Stimulated activated CD4-positive, alpha-beta T cell treated with anti-CD3 and anti-CD28 coated beads, Interleukin-1b, Interleukin-23, amount 100 ng/mL, for 48 hours (primary cell): ENCODE measurements at places on chromosomes 7 and 10.
A peak's percentile ranks its signal among the peaks of the same experiment; 100 is the strongest.

DNA sequence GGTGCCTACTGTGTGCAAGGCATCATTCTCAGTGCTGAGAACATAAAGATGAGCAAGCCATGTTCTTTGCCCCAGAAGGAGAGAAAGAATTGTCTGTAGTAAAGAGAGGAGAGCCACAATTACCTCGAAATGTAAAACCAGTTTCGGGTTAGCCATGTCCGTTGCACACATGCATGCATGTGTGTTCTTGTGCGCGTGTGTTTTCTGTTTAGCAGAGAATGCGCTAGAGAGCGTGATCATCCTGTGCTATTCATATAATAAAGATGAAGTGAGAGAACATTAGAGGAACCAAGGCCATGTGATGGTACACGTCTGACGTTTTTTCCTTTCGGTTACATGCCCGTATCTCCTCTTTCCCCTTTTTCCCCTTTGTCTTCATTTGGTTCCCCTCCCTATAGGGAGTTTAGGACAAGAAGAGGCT lies 158.2 kb downstream of the CELF2 start:
- no peak for DNase-seq

- DNase-seq, result no peak
Observed at GRCh38 chr7:105655500-105656380, 74.4 kb upstream of the EFCAB10 start.

GRCh38 chr10:124611738-124612137 lies 132.4 kb downstream of the FAM53B start:
- peak; percentile 18 for DNase-seq

DNA sequence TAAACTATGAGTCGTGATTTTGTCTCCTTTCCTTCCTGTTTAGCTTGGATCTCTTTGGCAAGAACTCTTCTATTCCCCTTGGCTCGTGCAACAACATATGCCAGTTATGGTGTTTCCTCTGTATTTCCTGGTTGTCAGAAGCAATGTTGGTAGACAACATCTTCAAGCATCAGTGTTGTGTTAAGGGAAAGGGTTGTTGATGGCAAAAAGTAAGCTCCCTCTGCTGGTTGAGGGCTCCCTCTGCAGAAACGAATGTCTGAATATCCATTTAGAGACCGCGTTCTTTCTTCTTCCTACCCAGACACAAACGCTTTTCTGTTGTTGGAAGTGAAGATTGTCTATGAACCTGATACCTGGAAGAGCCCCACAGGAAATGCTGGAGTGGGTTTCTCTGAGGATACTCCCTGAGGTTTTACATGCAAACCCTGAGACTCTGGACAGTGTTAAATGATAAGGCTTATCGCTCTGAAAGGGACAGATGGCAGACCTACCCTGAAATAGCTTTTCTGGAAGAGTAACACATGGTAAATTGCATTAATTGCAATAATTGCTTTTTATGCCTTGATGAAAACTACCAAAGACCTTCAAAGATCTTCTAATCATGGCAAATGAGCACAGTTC lies 23.5 kb upstream of the C1QL3 start:
- no peak for DNase-seq

DNA sequence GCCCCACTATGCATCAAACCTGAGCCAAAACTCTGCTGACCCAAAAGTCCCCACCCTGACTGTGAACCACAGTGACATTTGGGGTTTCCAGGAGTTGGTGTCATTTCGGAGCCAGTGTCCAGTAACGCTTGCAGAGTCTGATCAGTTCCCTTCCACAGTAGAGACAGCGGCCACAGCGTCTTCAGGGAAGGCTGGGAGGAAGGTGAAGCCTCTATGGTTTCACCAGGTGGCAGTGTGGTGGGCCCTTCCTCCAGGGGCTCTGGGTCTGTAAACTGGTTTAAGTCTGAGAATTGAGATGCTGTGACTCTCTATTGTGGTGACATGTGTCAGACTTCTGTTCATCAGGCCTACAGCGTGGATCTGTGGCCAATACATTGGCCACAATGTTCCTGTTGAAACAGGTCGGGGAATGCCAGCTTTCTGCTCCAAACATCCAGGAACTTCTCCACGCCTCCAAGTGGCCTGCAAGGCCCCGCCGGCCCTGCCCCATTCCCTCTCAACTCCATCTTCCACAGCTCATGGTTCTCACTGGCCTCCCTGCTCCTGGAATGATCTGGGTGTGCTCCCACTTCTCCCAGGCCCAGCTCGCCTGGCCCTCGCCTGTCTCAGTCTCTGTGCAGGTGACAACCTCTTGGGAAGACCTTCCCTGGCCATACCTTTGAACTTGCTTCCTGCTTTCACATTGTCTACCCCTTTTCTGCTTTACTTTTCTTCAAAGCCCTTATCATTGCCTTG lies 124.5 kb upstream of the FAM20C start:
- DNase-seq, result no peak

DNA sequence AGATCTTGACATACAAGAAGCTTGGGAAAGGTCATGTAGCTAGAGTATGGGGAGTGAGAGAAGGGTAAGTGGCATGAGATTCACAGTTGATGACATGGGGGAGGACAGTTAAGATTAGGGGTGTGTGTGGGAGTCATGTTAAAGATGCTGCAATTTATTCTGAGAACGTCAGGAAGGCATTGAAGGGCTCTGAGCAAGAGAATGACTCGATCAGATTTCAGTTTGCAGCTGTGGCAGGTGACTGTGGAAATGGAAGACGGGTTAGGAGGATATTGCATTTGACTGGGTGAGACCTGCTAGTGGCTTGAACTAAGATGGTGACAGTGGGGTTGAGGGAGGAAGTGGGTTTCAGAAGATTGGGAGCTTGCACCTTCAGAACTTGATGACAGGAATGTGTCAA lies 5.6 kb downstream of the CDC123 start:
- peak; percentile 30 for DNase-seq

DNA sequence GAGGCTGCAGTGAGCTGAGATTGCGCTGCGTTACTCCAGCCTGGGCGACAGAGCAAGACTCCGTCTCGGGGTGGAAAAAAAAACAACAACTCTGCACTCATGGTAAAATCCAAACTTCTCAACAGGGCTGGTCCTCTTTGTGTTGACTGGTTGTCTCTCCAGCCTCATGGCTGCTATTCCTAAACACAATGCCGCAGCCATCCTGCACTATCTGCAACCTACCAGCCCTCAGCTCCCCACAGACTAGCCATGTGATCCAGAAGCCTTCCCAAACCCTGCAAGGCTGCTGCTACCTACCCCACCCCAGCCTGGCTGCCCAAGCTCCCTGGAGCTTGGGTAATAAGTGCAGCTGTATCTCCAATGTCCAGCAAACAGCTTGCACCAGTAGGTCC lies 11.7 kb downstream of the ZYX start:
- DNase-seq, result no peak

GRCh38 chr10:541750-542371 lies 147.6 kb downstream of the DIP2C start:
- no peak for DNase-seq

DNA sequence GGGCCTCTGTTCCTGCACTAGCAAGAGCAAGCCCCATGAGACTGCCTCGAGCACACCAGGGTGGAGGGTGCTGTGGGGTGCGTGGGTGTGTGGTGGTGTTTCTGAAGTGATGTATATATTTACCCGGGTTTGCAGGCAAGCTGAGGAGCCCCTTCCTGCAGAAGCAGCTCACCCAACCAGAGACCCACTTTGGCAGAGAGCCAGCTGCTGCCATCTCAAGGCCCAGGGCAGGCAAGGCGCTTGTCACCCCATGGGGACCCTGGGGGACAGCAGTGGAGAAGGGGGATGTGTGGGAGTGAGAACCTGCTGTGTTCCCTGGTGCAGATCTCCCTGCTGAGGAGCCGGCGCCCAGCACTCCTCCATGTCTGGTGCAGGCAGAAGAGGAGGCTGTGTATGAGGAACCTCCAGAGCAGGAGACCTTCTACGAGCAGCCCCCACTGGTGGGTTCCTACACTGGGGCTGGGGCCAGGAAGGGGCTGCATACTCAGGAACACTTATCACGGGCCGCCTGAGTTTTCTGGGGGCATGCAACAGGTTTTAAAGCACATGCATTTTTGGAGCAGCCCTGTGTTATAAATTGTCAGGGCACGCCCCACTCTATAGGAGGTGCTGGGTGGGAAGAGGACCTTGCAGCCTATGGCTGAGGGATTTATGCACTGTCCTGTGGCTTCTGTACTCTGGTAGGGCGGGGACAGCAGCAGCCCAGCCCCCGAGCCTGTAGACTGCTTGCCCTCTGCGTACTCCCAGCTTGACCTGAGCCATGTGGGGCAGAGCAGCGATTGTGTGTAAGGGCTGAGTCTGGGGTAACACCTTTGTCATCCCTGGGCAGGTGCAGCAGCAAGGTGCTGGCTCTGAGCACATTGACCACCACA lies 5.9 kb downstream of the PGAM2 start:
- DNase-seq, result no peak

DNA sequence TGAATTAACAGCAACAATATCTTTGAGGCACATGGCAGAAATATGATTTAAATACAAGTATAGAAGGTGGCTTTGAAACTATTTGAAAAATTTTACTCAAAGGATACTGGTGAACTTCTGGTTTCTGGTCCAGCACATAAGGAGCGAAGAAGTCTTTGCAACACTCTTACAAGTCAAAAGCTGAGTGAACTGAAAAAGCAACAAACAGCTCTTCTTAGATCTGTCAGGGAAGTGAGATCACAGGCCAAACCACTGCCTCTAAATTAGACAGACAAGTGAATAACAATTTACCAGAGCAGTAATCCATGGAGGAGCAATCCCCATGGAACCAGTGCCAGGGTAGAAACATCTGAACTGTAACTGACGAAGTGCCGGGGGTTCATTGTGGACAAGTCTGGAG lies 9.6 kb upstream of the VWC2 start:
- no peak for DNase-seq

GRCh38 chr7:94243066-94243711 lies 151.5 kb upstream of the COL1A2 start:
- no peak for DNase-seq

DNA sequence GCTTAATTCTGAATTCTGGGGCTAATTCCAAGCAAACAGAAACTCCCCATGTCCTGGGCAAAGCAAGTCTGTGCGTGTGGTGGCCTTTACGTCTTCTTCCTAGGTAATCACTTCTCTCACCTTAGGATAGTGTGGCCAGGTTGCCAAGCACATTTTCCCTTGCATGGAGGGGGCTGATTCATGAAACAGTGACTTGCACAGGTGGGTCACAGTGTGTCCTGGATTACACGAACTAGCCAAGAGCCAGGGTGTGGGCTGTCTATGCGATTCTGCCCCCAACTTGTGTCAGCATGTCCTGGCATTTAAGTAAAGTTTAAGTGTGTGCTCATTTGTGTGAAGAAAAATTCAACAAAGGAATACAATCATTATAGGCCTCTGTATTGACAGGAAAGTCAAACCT lies 18.5 kb upstream of the SEM1 start:
- no peak for DNase-seq

- DNase-seq, result no peak
Observed at GRCh38 chr10:22986771-22987542, 59.1 kb downstream of the ARMC3 start.

DNA sequence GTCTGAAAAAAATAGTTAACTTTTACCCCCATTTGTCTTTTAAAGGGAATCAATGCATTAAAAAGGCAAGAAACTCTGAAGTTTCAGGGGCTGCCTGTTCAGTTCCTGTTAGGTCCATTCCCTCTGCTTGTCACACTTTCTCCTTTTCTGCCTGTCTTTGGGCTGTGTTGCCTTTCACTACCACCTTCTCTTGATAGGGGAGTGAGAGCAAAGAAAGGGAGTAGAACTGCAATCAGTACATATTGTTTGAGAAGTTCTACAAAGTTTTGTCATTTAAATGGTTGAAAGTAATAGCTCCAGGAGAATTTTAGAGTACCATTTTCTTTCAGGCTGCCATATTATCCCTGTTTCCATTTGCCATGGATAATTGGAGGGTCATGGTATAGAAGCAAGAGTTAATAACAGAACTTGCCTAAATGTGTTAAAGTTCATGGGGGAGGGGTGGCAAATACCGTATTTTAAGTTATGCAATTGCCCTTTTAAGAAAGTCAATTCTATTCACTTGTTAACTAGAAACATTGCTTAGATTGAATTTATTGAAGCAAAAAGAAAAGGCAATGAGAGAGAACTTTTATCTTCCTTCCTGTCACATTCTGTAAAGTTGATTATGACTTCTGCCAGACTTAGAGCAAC lies 38.6 kb downstream of the MPLKIP start:
- DNase-seq, result no peak

DNA sequence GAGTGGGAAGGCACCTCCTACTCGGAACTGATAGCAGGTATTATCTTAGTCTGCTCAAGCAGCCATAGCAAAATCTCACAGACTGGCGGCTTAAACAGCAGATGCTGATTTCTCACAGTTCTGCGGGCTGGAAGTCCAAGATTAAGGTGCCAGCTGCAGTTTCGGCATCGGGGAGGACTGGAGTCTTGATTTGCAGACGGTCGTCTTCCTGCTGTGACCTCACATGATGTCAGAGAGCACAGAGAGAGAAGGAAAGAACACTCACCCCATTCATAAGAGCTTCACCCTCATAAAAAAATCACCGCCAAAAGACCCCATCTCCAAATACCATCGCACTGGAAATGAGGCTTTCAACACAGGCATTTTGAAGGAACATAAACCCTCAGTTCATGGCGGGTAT lies 216.5 kb upstream of the PITRM1 start:
- no peak for DNase-seq

DNA sequence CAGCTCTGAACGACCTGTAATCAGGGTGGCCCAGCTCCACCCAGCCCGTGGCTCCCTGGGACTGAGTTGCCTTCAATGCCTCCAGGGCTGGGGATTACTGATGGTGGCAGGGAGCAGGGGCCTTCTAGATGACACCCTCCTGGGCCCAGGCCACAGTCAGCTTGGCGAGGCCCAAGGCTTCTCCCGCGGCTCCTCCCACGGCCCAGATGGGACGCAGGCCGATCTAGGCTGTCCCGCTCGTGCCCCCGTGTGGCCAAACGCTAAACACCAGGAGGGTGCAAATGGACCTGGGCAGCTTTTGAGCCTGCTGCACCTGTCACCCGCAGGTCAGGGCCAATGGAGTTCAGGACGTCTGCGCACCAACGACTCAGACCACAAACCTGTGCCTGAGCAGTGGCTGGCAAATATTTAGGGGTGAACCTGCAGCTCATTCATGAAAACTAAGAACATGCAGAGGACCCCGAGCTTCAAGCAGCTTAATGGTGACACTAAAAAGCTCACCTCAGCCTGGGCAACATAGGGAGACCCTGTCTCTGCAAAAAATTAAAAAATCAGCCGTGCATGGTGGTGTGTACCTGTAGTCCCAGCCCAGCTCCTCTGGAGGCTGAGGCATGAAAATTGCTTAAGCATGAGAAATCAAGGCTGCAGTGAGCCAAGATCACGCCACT lies 43.2 kb downstream of the ASB13 start:
- DNase-seq, result peak; percentile 85

- no peak for DNase-seq
Observed at GRCh38 chr10:44992070-44992731, 8.5 kb upstream of the ZNF22 start.

DNA sequence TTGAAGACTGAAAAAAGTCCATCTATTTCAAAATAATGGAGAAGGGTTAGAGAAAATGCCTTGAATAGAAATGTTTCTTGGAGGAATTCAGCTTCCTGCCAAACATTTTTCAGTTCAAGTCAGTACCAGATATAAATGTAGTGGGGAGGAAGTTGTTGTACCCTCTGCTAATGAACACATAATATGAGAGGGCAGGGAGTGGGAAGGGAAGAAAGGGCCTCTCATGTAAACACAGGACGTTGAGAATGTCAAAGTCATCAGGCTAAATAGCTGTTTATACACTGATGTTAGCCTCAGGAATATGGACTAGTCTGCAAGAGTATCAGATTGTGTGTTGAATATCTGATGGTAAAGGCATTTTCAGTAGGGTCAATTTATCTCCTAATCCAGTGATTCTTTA lies 37.0 kb downstream of the GPR37 start:
- no peak for DNase-seq

GRCh38 chr7:109694149-109695071 lies 1124.7 kb downstream of the DNAJB9 start:
- no peak for DNase-seq
